Activated T-cell treated with anti-CD3 and anti-CD28 coated beads, Interleukin-2, amount 50 U/mL, for 72 hours (primary cell): ENCODE measurements at places on chromosomes 5 and 9. TPM values are rescaled to one million over a fixed set of nuclear protein-coding genes. Genes with fewer than 3 reads are reported as not detected.

GRCh38 chr5:58773744-58774441 lies 191.0 kb downstream of the RAB3C start:
- no peak for DNase-seq
- no peak overlapping the region for H3K27ac ChIP-seq
- no peaks in the 10 kb centered on the region for H3K36me3 ChIP-seq

GRCh38 chr9:105291938-105292337 lies 47.5 kb downstream of the SLC44A1 start:
- H3K27ac ChIP-seq = no peak overlapping the region
- DNase-seq = no peak
- H3K4me3 ChIP-seq = no peak overlapping the region
- no peaks in the 10 kb centered on the region for H3K36me3 ChIP-seq

GRCh38 chr9:34887841-34888240 lies 70.2 kb upstream of the PHF24 start:
- H3K27ac ChIP-seq = no peak overlapping the region
- DNase-seq = no peak
- no peak overlapping the region for H3K4me3 ChIP-seq
- H3K4me1 ChIP-seq = no peaks in the 10 kb centered on the region

GRCh38 chr9:114674798-114675540 lies 7.0 kb downstream of the TEX48 start:
- H3K27ac ChIP-seq = no peak overlapping the region
- peaks cover 38% of the 10 kb centered on the region for H3K4me1 ChIP-seq
- DNase-seq = no peak
- H3K36me3 ChIP-seq = peaks cover 1% of the 10 kb centered on the region
- H3K4me3 ChIP-seq = no peak overlapping the region
- H3K27me3 ChIP-seq = peaks cover 10% of the 10 kb centered on the region

- H3K27ac ChIP-seq = no peak overlapping the region
- H3K4me1 ChIP-seq = peaks cover 6% of the 10 kb centered on the region
- no peak for DNase-seq
- no peaks in the 10 kb centered on the region for H3K27me3 ChIP-seq
- H3K4me3 ChIP-seq = no peak overlapping the region
Measured at GRCh38 chr5:169812786-169813185, 167.5 kb downstream of the INSYN2B start.

GRCh38 chr5:54659700-54660131 lies 142.2 kb downstream of the SNX18 start:
- H3K27ac ChIP-seq = no peak overlapping the region
- no peak for DNase-seq
- H3K4me1 ChIP-seq = peaks cover 6% of the 10 kb centered on the region
- H3K4me3 ChIP-seq = no peak overlapping the region
- H3K36me3 ChIP-seq = no peaks in the 10 kb centered on the region

DNA sequence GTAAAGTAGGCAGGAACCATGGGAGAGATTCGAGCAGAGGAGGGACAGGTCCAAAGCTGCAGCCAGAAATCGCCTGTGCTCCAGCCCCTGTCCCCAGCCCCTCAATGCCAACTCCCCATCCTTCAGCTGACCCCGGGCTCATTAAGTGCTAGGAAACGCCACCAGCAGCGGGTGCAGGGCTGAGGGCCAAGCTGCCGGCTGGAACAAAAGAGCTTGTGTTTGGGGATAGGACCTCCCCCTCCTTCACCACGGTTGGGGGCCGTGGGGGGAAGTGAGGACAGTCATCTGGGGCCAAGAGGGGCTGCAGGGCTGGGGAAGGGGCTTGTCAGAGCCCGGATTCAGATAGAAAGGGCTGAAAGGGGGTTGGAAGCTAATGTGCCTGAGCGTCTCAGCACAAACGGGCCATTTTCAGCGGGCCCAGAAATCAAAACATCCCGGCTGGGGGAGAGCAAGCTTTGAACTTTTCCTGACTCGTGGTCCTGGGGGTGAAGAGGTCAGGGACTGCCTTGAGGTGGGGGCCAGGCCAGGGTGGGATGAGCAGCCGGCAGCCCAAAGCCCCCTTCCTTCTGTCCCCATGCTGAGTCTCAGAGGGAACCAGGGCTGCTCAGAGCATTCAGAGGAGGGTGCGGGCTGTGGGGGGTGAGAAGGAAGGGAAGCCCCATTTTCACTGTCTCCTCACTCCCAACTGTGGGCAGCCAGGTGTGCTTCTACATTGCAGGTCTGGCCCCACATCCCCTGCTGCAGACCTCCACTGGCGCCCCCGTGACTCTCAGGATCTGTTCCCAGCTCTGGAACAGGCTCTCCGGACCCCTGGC lies 69.4 kb upstream of the DAB2IP start:
- no peak overlapping the region for H3K27ac ChIP-seq
- no peak overlapping the region for H3K4me3 ChIP-seq
- H3K27me3 ChIP-seq = peaks cover 18% of the 10 kb centered on the region
- no peaks in the 10 kb centered on the region for H3K4me1 ChIP-seq
- no peak for DNase-seq
- H3K36me3 ChIP-seq = no peaks in the 10 kb centered on the region

GRCh38 chr5:180790524-180790923 lies 12.1 kb downstream of the MGAT1 start:
- H3K36me3 ChIP-seq = no peaks in the 10 kb centered on the region
- no peaks in the 10 kb centered on the region for H3K27me3 ChIP-seq
- peak overlapping the region; percentile 69 for H3K27ac ChIP-seq
- H3K4me3 ChIP-seq = no peak overlapping the region

GRCh38 chr5:159878988-159879471 lies 37.3 kb upstream of the ADRA1B start:
- H3K27me3 ChIP-seq = peaks cover 38% of the 10 kb centered on the region
- no peak overlapping the region for H3K4me3 ChIP-seq
- no peaks in the 10 kb centered on the region for H3K4me1 ChIP-seq
- H3K36me3 ChIP-seq = no peaks in the 10 kb centered on the region
- H3K27ac ChIP-seq = no peak overlapping the region

- no peaks in the 10 kb centered on the region for H3K27me3 ChIP-seq
- H3K36me3 ChIP-seq = peaks cover 8% of the 10 kb centered on the region
- H3K27ac ChIP-seq = peak overlapping the region; percentile 96
- peaks cover 54% of the 10 kb centered on the region for H3K4me1 ChIP-seq
Measured at GRCh38 chr9:6759185-6759977, 1.6 kb downstream of the KDM4C start.

GRCh38 chr9:93468763-93469456 lies 15.5 kb upstream of the FAM120AOS start:
- H3K4me3 ChIP-seq = no peak overlapping the region
- H3K27ac ChIP-seq = peak overlapping the region; percentile 69
- H3K27me3 ChIP-seq = no peaks in the 10 kb centered on the region
- peaks cover 71% of the 10 kb centered on the region for H3K4me1 ChIP-seq

DNA sequence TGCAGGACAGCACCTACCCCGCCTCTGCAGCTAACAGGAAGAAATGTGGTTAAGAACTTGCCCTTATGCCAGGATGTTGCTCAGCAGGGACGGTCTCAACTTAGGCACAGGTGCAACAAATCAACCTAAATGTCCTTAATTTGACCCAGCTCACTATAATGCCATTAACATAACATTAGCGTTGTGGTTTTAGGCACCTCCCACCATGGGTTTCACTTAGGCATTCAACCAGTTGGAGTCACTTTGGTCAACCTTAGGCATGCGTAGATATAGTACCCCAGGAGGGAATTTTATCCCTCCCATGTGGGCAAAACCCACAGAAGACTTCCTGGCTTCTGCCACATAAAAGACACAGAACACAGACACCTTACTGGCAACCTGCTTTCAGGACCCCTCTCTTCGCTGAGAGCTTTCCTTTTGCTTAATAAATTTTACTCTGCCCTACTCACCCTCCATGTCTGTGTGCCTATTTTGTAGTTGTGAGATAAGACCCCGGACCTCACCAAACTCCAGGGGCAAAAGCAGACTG lies 8.7 kb upstream of the ERAP1 start:
- H3K27ac ChIP-seq = peak overlapping the region; percentile 97
- H3K4me1 ChIP-seq = peaks cover 79% of the 10 kb centered on the region
- no peaks in the 10 kb centered on the region for H3K36me3 ChIP-seq
- no peaks in the 10 kb centered on the region for H3K27me3 ChIP-seq
- DNase-seq = peak; percentile 40

- no peak overlapping the region for H3K27ac ChIP-seq
- no peaks in the 10 kb centered on the region for H3K4me1 ChIP-seq
- H3K4me3 ChIP-seq = no peak overlapping the region
- H3K27me3 ChIP-seq = peaks cover 4% of the 10 kb centered on the region
- no peak for DNase-seq
Measured at GRCh38 chr9:74573640-74574191, 76.6 kb downstream of the RORB start.

DNA sequence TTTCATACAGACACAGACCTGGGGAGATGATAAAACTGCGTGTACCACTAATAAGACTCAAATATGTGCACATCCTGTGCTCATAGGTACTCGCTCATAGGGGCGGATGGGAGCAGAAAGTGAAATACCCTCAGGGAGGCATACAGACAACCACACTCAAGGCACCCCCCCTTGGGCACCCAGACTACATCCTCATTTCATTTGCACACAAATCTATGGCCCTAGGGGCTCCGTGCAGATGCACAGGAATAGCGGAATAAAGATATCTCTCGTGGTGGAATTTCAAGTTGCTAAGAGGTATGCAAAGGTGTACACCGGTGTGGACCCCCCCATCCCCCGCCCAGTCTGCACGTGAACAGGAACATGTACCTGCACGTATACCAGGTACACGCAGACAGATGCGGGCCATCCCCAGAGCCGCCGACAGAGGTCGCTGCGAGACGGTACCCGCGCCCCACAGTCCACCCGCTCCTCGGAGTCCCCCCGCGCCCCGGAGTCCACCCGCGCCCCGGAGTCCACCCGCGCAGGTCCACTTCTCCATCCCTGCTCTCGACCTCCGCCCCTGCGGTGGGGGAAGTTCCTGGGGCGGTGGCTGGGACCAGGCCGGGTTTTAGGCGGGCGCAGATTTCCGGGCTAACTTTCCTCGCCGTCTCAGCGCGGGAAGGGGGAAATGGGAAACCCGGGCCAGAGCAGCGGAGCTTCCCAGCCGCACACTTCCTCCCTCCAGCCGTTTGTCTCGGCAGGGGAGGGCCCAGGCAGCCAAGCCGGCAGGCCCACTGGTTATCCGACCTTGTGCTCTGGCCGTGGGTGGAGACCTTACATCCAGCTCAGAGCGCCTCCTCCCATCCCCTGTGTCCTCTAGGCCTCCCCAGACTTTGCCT lies 1.0 kb upstream of the IL12B start:
- peaks cover 8% of the 10 kb centered on the region for H3K4me1 ChIP-seq
- H3K27me3 ChIP-seq = peaks cover 20% of the 10 kb centered on the region
- H3K27ac ChIP-seq = peak overlapping the region; percentile 38
- H3K36me3 ChIP-seq = no peaks in the 10 kb centered on the region
- peak; percentile 74 for DNase-seq
- peak overlapping the region; percentile 77 for H3K4me3 ChIP-seq

- no peak for DNase-seq
- H3K27me3 ChIP-seq = no peaks in the 10 kb centered on the region
- no peak overlapping the region for H3K27ac ChIP-seq
- H3K4me3 ChIP-seq = no peak overlapping the region
- no peaks in the 10 kb centered on the region for H3K4me1 ChIP-seq
Measured at GRCh38 chr9:13213337-13213736, 66.2 kb downstream of the MPDZ start.

DNA sequence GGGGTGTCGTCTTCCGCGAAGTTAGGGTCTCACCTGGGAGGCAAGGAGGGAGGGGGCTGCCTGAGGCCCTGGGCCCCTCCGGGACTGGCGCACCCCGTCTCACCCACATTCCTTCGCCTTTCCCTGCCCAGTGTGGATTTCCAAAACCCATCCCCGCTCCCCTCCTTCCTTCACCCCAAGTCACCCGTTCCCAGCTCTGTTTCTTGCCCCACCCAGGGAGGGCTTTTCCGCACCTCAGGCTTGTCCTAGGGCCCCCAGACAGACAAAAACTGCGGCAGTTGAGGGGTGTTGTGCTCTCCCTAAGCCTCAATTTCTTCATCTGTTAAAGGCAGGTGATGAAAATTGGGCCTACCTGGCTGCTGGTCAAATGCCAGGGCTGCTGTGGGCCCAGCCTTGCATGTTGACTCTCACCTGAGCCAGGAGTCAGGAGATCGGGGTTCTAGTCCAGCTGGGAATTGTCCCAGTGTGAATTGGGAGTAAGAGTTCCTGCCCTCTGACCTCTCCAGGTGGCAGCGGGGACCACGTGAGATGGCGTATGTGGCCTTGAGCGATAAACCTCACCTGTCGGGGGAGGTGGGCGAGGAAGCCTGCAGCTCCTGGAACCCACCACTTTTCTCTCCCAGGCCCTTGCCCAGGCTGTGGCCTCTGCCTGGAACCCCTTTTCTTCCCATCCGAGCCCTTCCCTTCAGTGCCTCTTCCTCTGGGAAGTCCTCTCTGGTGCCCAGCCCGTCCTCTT lies 143.4 kb upstream of the IER5L start:
- peaks cover 32% of the 10 kb centered on the region for H3K4me1 ChIP-seq
- H3K27me3 ChIP-seq = no peaks in the 10 kb centered on the region
- no peak for DNase-seq
- peak overlapping the region; percentile 40 for H3K4me3 ChIP-seq
- no peak overlapping the region for H3K27ac ChIP-seq
- no peaks in the 10 kb centered on the region for H3K36me3 ChIP-seq

DNA sequence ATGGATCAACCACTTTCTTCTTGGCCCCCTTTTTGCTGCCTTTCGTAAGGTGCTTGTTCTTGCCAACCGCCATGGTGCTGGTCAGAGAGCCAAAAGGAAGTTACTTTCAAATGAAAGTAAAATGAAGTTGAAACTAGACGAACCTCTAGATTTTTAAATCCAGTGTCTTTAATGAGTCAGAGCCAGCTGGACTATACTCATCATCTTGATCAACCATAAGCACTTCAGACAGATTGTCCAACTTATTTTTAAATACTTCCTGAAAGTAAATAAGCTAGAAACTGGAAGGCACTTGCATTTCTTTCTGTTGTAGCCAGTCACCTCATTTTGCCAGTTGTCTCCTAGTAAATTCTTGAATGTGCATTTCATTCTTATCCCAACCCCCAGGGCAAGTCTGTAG lies 48.9 kb downstream of the JMY start:
- H3K27ac ChIP-seq = no peak overlapping the region
- no peaks in the 10 kb centered on the region for H3K27me3 ChIP-seq
- H3K4me3 ChIP-seq = no peak overlapping the region
- DNase-seq = no peak
- peaks cover 22% of the 10 kb centered on the region for H3K36me3 ChIP-seq
- peaks cover 16% of the 10 kb centered on the region for H3K4me1 ChIP-seq

- H3K27ac ChIP-seq = no peak overlapping the region
- H3K4me3 ChIP-seq = peak overlapping the region; percentile 32
- no peaks in the 10 kb centered on the region for H3K27me3 ChIP-seq
Measured at GRCh38 chr9:20507431-20507830, 114.9 kb downstream of the MLLT3 start.

DNA sequence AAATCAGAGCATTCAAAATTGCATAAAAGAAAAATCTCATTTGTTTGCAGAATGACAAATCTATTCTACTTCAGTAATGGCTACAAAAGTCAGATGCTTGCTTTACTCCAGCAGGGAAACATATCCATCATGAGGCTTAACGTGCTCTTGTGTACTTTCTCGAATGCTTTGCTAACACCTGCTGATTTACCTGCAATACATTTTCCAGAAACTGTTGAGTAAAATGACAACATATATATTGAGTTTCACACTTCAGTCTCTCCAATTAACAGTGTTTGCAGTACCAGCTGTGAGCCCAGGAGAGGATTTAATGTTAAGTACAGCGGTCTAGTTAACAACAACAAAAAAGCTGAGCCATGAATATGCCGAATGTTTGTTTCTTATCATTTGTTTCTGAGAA lies 391.5 kb upstream of the SMC2 start:
- no peak overlapping the region for H3K4me3 ChIP-seq
- no peak overlapping the region for H3K27ac ChIP-seq
- no peak for DNase-seq
- no peaks in the 10 kb centered on the region for H3K4me1 ChIP-seq

Gene ANKRA2
- total RNA-seq = 37.9 TPM

Gene TMEM215
- total RNA-seq = not detected

Gene S1PR3
- 0.48 TPM for total RNA-seq

Gene PFN3
- not detected for total RNA-seq

Gene TXNDC8
- total RNA-seq = not detected

Gene HOMER1
- 7.3 TPM for total RNA-seq

Gene KIAA0825
- 1.0 TPM for total RNA-seq

Gene APC
- total RNA-seq = 22.7 TPM
